Hematopoietic multipotent progenitor cell treated with erythropoietin and hydrocortisone succinate and interleukin-3 and kit ligand, for 4 days (in vitro differentiated cells): ENCODE measurements at places on chromosomes 13 and 19.
A peak's percentile ranks its signal among the peaks of the same experiment; 100 is the strongest.

DNA sequence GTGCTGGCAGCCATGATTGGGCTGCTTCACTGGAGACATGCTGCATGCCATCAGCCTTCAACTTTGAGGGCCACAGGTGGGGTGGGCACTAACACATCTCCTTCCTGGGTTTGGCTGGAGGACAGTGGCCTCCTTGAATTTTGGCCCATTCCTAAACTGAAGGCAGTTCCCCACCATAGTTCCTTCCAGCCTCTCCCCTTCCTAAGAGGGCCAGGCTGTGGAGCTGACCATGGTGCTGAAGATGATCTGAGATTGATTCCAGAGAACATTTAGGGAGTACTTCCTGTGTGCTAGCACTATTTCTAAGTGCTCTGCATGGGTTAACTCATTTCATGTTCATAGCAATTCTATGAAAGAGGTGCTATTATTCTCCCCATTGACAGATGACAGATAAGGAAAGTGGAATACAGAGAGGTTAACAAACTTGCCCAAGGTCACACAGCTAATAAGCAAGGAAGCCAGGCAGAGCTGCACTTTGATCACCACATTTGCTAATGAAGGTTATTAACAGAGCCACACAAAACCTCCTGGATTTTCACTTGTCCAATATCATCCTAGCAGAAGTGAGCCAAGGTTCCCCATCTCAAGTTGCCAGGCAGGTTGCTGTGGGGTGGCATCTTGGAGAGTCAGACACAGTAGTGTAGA is 175.3 kb downstream of the ZIC5 start:
- DNase-seq = peak; percentile 75

DNA sequence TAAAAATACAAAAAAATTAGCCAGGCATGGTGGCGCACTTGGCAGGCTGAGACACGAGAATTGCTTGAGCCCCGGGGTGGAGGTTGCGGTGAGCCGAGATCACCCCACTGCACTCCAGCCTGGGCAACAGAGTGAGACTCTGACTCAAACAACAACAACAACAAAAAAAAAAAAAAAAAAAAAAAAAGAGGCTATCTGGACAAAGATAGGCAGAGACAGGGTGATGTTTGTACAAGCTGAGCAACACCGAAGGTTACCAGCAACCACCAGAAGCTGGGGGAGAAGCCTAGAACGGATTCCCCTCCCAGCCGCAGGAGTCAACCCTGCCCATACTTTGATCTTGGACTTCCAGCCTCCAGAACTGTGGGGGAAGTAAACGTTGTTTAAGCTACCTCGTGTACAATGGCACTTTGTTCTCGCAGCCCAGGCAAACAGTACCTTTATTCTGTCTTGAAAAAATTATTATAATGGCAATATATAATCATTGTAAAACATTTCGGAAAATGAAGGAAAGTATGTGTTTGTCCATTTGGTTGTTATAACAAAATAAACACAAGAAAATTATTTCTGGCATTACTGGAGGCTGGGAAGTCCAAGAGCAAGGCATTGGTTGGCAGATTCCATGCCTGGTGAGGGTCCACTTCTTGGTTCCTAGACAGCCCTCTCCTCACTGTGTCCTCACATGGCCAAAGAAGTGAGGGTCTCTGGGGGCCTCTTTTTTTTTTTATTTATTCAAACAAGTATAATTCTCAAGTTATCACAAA is 39.8 kb upstream of the LATS2 start:
- no peak for DNase-seq

GRCh38 chr19:56507446-56508289 is at the start of gene ZNF471:
Gene ZNF471 (plus strand): TSS chr19:56507855. CDS start chr19:56511572, 3,717 bp downstream.
- DNase-seq = peak; percentile 98

GRCh38 chr13:24172071-24172470 is 11.6 kb downstream of the SPATA13 start:
- DNase-seq = no peak

DNA sequence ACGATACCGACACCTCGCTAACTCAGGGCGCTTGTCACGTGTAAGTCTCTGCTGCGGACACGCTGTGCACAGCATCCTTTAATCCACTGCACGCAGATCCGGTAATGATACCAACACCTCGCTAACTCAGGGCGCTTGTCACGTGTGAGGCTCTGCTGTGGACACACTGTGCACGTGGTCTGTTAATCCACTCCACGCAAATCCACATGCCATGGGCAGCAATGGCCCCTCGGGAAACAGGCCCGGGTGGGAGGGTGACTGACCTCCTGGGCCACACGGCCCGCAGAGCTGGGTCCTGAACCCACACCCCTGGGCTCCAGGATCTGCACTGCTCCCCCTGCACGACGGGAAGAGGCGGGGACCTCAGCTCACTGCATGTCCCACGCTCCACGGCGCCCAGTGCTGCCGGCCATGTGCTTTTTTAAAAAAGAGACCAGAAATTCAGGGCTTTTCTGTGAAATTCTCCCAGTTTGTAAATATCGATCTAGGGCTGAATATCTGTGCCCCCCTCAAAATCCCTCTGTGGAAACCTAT is 16.1 kb downstream of the SHC2 start:
- no peak for DNase-seq

- peak; percentile 83 for DNase-seq
Observed at GRCh38 chr13:73000027-73000674, 58.7 kb upstream of the KLF5 start.

DNA sequence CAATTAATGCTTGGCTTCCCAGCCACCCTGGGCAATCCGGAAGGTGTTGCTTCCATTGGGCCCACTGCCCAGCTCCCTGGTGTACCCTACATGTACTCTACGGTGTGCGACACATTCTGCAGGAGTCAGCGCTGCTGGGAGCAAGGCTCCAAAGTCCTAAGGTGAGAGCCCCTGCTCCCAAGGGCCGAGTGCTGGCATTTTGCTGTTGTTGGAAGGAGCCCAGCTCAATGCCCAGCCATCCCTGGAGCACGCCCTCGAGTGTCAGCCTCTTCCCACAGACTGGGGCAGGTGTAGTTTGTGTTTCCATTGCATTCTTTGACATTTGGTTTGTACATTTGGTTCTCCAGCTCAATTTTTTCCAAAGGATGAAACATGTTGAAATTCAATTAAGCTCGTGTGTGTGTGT is 64.6 kb downstream of the GGACT start:
- DNase-seq = no peak

DNA sequence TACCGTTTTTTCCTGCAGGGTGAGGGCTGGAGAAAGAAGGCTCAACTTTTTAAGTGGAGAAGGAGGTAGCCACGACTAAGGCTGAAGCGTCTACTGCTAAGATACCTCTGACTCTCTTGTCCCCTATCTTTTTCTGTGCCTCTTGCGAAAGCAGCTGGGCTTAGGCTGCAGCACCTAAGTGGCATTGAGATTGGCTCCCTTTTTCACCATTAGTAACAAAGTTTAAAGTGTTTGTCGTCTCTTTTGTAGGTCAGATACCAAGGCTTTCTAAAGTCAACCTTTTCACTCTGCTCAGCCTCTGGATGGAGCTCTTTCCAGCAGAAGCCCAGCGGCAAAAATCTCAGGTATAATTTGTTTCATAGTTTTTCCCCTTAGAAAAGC is 887 bp downstream of the CDADC1 start:
- peak; percentile 53 for DNase-seq

DNA sequence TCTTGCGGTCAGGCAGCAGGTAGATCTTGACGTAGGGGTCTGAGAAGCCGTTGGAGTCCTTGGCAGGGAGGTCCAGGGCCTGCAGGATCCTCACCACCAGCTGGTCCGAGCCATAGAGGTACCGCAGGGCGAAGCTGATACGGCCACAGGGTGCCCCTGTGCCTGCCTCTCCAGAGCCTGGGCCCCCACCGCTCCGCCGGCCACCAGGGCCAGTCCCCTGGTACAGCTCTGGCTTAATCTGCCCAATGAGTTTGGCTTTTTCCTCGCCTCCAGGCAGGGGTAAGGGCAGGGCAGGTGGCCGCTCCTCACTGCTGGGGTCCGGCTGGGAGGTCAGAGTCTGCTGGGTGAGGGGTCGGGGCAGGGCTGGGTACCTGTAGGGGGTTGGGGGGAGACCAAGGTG is 9.9 kb downstream of the SYT3 start:
- DNase-seq = no peak

DNA sequence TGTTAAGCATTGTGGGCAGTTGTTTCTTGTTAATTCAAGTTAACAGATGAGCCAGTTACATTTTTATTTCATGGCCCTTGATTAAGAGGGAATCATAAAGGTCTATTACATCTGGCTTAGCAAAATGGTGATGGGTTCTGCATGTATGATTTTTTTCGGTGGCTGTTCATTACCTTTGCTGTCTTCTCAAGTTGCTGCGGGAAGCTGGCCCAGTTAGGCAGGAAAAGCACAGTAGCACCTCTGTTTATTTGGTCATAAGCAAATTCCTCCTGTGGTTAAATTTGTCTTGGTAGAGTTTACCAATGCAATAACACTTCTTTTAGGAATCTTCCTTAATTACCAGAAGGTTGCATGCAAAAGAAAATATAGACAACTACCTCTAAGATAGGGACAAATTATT is 104.5 kb downstream of the FRY start:
- DNase-seq = no peak

DNA sequence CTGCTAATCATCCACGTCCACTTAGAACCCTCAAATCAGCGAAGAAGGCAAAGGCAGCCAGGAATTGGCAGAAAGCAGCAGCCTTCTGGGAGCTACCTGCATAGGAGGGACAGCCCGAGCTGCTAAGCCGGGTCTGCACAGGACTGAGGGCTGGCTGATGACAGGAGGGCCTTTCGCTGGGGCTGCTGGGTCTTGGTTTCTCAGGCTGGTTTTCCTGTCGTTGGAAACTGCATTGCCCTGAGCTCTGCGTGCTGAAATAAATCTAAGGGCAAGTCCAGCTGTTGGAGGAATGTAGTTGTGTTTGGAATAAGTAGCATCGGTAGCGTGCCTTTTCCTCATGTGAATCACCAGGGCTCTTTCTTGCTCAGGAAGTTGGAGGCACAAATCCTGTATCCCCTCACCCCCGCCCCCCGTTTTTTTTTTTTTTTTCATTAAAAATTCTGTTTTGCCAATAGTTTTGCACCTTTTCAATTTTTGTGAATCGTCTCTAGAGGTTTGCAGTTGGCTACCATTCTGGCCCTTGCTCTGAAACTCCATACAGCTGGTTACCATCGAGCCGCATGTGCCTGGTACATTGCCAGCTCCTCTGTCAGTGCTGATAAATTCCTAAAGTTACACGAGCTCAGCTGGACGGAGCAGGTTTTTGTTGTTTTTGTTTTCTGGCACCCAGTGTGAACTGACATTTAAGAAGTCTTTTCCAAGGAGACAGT is 193.9 kb upstream of the RNF113B start:
- DNase-seq = no peak

GRCh38 chr13:36774931-36775330 is 44.1 kb upstream of the RFXAP start:
- no peak for DNase-seq

DNA sequence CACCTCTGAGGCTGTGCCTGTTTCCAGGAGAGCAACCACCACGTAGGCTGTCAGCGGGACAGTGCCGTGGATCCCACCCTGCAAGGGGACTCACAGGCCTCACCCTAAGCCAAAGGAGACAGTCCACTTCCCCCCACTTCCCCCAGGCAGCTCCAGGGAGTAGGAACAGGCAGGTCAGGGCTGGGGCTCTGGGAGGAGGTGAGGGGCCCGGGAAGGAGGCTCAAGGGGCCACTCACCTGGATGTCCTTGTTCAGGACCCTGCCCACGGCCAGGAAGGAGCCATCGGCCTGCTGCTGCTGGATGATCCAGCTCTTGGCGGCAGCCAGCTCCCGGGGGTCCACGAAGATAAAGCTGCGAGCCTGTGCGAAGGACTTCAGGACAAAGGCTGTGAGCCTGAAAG is 25.6 kb downstream of the F2RL3 start:
- DNase-seq = no peak

DNA sequence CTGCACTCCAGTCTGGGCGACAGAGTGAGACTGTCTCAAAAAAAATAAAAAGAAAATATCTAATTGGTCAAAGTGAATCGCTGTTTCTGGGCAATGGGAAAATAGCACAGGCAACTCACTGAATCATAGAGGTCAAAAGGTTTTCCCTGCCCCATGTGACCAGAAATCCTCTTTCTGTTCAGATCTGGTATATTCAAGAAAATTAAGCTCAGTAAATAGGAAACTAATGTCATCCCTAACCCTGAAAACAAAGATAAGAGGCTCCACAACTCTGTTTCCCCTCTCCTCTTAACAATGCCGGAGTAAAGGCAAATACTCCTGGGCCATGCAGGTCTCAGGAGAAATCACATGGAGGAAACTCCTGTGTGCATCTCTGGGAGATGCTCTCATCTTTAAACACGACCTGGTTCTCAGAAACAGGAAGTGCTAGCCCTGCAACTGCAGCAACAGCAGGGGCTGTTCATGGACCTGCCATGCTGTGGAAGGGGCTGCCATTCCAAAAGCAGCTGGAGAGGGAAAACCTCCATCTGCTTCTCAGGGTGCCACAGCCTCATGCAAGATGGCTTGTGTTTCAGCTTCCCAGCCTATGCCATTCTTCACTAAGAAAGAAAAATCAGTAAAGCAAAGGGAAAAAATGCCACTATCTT is 47.5 kb upstream of the SLC7A9 start:
- DNase-seq = peak; percentile 5

- DNase-seq = peak; percentile 68
Observed at GRCh38 chr19:4075373-4075772, 8.7 kb upstream of the ZBTB7A start.

- DNase-seq = no peak
Observed at GRCh38 chr13:25281935-25282332, 5.4 kb downstream of the MTMR6 start.

GRCh38 chr13:48979892-48980291 is 4.2 kb downstream of the FNDC3A start:
- peak; percentile 44 for DNase-seq

- DNase-seq = peak; percentile 28
Observed at GRCh38 chr19:5850743-5851293, 431 bp downstream of the FUT3 start.

DNA sequence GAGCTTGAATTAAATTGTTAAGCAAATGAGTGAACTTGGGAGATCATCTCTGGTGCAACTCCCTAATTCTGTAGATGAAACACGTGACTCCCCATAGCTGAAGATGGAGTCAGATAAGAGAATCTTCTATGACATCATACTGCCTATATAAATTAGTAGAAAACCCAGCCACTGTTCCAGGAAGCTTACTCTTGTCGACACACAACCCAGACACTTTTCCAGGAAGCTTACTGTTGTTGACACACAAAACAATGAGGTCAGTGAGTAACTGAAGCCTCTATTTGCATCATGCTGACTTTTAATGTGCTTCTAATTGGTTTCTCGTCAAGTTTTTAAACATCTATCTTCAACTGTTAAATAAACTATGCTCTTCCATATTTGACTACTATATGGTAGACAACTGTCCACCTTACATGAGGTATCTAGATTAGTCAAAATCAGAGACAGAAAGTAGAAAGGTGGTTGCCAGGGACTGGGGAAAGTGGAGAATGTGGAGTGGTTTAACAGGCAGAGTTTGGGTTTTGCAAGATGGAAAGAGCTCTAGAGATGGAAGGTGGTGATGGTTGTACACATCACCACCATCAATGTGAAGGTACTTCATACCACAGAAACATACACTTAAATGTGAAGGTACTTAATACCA is 168.2 kb downstream of the FGF14 start:
- DNase-seq = peak; percentile 0

GRCh38 chr19:15109768-15110417 is 2.7 kb downstream of the SYDE1 start:
- DNase-seq = no peak

GRCh38 chr13:109166804-109167203 is 537.4 kb downstream of the MYO16 start:
- DNase-seq = no peak

GRCh38 chr13:31538067-31539042 is 201.0 kb upstream of the RXFP2 start:
- DNase-seq = peak; percentile 59
